Dermis microvascular lymphatic vessel endothelial cell (primary cell): ENCODE measurements at places on chromosomes 5 and 9. TPM values are rescaled to one million over a fixed set of nuclear protein-coding genes. Genes with fewer than 3 reads are reported as not detected.

The CCIN gene
- total RNA-seq: 0.13 and 0.38 TPM in 2 replicates

The ACTBL2 gene
- total RNA-seq: not detected in 2 replicates

DNA sequence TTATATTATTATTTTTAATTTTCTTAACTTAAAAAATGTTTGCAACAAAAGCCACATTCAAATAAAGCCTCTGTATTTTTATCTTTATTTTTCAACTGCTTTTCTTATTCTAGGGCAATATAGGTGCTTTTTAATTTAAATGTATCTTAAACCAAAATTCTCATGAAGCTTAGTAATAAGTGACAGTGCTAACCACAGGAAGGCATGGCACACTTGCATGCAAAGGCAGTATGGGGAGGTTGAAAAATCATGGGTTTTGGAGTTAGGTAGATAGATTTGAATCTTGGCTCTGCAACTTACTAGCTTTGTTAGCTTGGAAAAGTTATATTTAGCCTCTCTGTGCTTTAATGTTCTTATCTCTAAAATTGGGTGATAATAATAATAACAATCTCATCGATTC is 458.0 kb downstream of the DMAC1 start:
- DNase-seq: no peak

DNA sequence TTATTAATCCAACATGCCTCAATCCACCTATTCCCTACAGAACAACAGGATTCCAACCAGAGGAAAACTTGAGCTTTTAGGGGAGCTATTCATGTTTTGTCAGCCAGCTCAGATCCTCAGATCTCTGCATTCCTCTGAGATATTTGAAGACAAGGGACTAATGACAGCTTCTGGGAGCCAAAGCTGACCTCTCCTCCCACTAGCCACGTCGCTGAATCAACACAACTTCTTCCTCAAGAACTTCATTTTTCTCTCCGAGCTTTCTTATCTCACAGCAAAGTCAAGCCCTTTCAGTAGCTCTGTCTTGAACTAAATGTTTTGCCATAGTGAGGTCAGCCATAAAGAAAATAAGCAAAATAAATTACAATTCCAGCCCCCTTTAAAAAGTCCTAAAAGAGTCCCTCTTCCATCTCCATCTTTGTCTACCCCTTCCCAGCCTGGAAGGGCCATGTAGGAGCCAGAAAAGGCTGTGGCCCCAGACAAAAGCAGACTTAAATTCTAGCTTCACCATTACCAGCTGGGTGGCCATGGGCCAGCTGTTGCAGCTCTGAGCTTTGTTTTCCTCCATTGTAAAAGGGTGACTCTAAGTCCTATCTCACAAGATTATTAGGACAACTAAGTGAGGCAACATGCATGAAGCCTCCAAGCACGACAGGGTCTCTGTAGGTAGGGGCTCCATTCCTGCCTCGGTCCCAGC is 65.0 kb downstream of the HSD17B3 start:
- DNase-seq: no peak

The CYLC2 gene
- total RNA-seq: not detected in 2 replicates

- DNase-seq: no peak
Measured at GRCh38 chr5:64977779-64978178, 209.0 kb downstream of the CWC27 start.

GRCh38 chr9:124513376-124513994 is 6.3 kb upstream of the NR5A1 start:
- no peak for DNase-seq

DNA sequence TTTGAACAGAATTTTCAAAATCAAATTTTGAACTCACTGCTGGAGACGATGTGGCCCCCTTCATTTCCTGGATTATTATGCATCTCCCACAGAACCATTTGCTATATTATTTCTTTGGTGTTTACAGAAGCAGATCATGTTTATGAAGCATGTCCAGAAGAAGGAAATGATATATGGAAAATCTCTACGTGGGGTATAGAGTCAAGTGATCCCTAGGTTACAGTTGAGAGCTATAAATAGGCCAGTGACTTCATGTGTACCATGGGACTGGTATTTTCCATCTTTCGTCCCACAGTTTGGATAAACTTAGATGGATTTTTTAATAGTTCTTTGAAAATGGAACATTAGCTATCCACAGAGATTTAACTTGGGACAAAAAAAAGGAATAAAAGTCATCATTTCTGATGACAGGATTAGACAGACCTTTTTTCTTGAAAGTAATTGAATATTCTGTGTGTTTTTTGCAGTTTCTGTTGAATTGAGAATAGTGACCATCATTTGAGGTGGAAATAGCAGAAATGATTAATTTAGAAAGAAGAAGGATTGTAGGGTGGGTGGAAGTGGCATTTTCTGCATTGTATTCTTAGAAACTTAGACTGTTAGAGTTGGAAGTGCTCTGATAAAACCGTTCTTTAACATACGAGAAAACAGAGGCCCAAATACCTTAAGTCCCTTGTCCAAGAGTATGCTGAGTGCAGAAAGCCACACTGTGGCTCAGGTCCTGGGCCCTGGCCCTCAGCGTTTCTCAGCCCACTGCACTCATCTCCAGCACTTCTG is 136.4 kb downstream of the PIP5K1B start:
- no peak for DNase-seq

DNA sequence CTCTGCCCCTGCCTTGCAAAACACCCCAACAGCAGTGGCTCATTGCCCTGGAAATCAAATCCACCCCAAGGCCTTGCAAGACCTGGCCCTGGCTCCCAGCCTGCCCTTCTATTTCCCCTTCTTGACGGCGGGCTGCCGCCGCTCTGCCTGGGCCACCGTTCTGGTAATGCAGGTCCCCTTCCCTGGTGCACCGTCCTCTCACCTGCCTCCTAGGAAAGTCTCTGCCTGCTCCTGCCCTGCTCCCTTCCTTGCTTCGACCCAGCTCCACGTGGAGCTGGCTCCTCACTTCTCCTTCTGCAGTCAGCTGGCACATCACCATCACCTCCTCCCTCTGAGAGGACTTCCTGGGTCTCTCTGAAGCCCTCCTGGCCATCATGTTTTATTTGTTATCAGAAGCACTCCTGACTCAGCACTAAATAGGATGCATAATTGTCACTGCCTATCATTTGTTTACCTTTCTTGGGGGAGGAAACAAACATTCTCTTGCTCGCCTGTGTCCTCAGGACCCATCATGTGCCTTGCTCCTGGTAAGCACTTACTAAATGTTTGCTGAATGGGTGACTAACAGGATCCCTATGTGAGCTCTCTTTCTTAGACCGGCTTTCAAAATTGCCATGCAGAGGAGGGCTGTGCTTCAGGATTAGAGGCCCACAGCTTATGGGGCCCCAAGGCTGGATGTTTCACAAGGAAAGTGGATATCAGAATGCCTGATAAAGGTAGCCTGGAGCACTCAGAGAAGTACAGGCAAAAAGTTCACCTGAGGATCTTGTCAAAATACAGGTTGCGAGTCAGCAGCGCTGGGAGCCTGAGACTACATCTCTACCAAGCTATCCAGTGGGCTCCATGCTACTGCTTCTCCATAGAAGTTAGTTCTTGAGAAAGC is 19.6 kb upstream of the C5orf47 start:
- DNase-seq: no peak

GRCh38 chr5:32753765-32754164 is 42.6 kb downstream of the NPR3 start:
- DNase-seq: no peak

GRCh38 chr5:59274106-59274636 is 619.4 kb downstream of the PDE4D start:
- DNase-seq: no peak

DNA sequence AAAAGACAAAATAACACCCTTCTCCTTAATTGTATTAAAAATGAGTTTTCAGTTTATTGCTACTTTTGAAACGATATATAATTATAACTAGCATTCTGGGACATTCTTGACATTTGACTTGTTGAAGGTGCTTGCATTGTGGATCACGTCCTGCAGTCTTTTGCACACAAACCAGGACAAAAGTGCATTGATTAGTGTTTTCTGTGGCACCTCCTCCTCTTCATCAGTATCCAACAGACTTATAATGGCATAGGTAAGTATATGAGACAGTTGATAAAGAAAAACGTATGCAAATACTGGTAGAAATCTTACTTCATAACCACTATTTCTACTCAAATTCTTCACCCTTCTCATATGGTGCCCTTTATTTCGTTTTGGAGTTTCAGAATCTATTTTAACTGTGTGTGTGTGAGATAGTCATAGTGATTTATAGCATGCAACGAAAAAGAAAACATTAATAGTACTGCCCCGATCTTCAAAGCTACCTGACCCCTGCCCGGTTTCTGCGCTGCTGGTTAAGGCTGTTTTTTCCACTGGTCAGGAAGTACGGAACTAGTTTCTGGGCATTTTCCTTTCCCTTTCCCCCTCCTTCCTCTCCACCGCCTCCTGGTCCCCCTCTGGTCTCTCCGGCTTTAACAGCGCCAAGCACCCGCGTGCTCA is 639 bp upstream of the RASA1 start:
- no peak for DNase-seq

DNA sequence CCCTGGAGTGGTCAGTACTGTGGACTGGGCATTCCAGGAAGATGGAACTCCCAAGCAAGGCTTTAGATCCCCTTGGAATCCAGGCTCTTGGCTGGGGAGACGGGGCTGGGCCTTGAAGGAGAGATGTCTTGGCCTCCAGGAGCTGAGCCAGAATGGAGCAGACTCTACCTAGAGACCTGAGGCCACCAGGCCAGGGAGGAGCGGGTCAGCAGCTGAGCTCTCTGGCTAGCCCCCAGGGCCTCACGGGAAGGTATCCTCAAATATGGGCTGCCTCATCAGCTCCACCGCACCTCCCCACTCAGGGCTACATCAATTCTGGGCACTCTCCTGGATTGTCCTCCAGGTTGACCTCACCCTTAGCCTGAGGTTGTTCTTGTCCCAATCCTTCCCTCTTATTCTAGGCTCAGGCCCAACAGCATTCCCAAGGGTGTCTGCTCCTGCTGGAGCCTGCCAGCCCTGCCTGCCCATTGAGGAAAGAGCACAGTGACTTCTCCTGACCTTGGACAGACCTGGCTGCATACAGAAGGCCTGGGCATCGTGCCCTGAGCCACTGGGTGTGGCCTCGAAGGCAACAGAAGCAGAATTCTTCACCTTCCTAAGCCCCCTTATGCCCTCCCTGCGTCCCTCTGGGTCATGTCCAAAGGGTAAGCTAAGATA is 3.0 kb upstream of the PDLIM4 start:
- DNase-seq: no peak

- no peak for DNase-seq
Measured at GRCh38 chr5:74502479-74502950, 138.0 kb downstream of the ENC1 start.

DNA sequence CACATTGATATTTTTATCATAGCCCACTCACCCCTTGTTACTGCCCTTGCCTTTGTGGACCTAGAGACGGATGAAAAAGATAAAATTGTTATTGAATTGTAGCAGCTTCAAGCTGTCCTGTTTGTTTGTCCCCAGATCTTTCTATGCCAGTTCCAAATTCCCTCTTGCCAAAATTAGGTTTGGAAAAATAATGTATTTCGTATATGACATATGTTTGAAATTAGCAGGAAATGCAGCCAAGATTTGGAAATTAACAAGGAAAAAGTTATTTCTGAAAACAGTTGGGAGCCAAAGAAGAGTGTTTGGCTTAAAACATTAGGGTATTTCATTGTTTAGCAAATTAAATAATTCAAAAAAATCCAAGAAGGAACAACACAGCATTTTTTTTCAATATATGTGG is 33.5 kb downstream of the SPATA31D1 start:
- no peak for DNase-seq

DNA sequence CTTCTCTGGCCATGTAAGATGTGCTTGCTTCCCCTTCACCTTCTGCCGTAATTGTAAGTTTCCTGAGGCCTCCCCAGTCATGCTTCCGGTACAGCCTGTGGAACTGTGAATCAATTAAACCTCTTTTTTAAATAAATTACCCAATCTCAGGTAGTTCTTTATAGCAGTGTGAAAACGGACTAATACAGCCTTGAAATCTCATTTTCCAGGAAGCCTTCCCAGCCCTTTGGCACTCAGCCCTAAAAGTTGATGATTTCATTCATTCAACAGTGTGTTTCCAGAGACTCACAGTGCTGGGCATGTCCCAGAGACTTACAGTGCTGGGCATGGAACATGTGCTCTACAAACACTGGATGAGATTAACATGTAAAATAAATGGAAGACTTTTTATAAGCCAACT is 135.8 kb downstream of the DCP2 start:
- DNase-seq: peak; percentile 54

DNA sequence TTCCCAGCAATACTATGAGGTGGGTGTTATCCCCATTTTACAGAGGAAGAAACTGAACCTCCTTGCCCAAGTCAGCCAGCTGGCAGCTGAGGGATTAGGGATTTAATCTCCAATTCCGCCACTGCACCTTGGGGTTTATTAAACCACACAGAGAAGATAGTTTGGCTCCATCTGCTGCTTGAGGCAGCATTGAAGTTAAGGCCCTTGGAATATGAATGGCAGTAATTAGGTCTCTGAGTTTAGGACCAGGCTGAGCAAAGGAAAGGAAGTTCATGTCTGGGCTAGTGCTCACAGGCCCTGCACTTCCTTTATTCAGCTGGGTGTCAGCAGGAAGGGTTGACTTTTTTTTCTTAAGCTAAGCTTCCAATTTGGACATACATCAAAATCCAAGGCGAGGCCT is 86.9 kb upstream of the GDNF start:
- DNase-seq: no peak

DNA sequence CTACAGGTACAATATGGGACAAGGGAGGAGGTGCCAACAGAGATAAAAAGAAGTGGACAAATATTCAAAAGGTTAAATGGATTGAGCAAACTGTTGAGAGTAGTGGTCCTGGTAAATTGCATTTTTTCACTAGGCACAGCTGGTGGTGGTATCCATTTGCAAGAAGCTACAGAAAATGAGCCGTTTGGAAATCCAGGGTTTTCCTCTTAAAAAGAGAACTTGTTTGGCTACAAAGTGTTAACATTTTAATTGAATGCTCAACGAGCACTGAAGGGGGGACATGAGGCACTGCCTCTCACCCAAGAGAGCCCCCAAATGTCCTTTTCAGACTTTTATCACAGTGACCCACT is 491 bp upstream of the ZCCHC9 start:
- peak; percentile 1 for DNase-seq

The HK3 gene
- total RNA-seq: not detected in 2 replicates

The IFNA21 gene
- not detected in 2 replicates for total RNA-seq

- no peak for DNase-seq
Measured at GRCh38 chr5:8945972-8946371, 599.9 kb downstream of the SEMA5A start.

- no peak for DNase-seq
Measured at GRCh38 chr5:109167586-109167985, 242.2 kb downstream of the PJA2 start.

DNA sequence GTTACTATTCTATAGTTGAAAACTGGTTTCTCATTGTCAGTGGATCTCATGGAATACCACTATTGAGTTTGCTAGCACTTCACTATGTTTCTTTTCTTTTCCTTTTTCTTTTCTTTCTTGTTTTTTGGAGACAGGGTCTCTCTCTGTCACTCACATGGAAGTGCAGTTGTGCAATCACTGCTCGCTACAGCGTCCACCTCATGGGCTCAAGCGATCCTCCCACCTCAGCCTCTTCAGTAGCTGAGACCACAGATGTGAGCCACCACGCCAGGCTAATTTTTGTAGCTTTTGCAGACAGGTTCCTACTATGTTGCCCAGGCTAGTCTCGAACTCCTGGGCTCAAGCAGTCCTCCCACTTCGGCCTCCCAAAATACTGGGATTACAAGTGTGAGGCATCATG is 42.7 kb upstream of the VCAN start:
- no peak for DNase-seq

The IL11RA gene
- total RNA-seq: 3.5 and 4.9 TPM in 2 replicates
